ENCODE measurements at places on chromosomes 1 and 21. TPM values are rescaled to one million over a fixed set of nuclear protein-coding genes. Genes with fewer than 3 reads are reported as not detected.

DNA sequence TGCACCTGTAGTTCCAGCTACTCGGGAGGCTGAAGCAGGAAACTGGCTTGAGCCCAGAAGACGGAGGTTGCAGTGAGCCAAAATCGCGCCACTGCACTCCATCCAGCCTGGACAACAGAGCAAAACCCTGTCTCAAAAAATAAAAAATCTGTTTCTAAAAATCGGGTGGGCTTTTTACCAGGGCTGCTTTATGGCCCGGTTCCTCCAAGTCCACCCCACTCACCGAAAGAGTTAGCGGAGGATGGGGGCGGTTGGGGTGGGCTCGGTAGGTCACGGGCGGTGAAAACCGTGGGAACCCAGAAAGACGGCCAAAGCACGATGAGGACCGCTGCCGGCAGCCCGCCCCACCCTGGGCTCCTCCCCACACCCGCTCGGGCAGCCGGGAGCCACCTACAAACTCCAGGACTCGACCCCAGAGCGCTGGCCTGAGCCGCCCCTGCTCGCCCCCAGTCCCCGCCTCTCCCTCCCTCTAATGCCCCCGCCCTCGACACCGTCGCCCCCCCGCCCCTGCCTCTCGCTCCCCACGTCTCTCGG lies 846 bp upstream of the PER3 start:
- DNase-seq: no peak

DNA sequence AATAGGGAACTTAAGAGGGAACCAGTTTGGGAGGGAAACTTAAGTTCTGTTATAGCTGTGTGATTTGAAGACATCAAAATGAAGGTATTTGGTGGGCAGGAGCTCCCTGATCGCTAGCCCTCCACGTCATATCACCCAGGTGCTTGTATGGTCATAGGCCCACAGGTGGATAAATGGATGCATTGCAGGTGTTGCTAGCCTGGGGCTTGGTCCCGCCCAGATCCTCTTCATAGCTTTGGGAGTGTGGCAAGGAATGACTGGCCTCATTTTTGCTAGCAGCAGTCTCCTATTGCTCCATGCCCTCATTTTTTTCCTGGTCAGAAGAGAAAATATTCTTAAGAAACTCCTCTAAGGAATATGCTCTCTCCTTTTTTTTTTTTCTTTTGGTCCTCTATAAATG lies 11.3 kb downstream of the GNPAT start:
- no peak for DNase-seq

Gene FCMR
- total RNA-seq: 0.71 TPM

Gene ANGPTL3
- not detected for total RNA-seq

Gene BCL2L15
- under 0.01 TPM for total RNA-seq

DNA sequence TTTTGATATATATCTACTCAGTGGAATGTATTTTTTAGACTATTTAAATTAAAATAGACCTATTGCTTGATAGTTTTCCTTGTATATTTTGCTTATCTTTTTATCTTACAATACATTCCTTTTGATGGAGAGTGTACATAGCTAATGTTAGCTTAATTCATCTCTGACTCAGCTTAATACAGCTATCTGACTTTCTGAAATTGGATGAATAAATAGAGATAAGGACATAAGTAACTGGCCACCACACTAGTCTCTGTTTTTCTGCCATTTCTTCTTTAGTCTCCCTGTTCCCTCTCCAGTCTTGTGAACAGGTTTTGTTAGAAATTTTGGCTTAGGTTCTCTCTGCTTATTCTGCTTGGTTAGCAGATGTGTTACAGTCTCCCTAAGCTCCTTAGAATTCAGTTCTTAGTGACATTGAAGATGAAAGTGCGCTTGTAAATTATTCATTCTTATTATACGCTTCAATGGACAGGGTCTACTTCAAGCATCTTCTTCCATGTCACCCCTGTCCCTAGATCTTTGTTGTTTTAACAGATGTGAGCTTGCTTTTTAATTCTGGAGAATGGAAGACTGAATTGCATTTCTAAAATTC lies 59.6 kb downstream of the XPR1 start:
- DNase-seq: no peak

Gene SON
- total RNA-seq: 291 TPM

- DNase-seq: no peak
These were observed 45.9 kb downstream of the SLC19A1 start for GRCh38 chr21:45496151-45496967.

DNA sequence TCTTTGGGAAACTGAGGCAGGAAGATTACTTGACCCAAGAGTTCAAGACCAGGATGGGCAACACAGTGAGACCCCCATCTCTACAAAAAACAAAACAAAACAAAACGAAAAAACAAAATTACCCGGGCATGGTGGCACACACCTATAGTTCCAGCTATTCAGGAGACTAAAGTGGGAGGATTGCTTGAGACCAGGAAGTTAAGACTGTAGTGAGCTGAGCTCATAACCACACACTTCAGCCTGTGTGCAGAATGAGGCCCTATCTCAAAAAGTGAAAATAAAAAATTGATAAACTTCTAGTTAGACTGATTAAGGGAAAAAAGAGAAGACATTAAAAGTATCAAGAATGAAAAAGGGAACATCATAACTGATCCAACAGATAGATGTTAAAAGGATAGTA lies 154.0 kb downstream of the RHOU start:
- DNase-seq: no peak

- no peak for DNase-seq
These were observed 71.0 kb upstream of the WDR26 start for GRCh38 chr1:224505454-224506093.

DNA sequence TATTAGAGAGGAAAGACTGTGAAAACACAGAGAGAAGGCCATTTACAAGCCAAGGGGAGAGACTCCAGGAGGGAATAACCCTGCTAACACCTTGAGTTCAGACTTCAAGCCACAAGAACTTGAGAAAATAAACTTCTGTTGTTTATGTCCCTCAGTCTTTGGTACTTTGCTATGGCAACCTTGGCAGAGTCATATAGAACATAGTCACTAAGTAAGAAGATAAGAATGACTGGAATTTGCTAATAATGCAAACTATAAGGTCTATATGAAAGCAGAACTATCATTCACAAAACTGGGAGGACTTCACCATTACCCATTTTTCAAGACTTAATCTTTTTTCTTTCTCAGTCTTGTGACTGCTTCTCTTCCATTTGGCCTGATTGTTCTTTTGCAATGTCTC lies 767.3 kb upstream of the ADAMTS5 start:
- DNase-seq: peak; percentile 1

- DNase-seq: no peak
These were observed 137.2 kb downstream of the LRIG2 start for GRCh38 chr1:113210248-113210647.

DNA sequence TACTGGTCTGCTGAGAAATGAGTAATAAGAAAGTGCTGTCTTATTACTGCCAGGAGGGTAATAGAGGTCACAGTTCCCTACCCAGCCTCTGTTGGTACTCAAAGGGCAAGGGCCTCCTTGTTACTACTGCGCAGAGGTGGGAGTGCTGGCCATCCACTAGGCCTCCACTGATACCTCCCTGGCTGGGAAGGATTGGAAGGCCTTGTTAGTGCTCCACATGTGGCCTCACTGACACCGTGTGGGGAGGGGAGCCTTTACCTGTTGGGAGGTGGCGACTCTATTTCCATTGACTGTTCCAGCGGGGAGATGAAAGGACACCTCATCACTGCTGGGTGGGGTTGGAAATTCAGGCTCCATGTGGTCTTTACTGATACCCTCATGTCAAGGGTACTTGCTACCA lies 57.8 kb upstream of the USP24 start:
- no peak for DNase-seq

DNA sequence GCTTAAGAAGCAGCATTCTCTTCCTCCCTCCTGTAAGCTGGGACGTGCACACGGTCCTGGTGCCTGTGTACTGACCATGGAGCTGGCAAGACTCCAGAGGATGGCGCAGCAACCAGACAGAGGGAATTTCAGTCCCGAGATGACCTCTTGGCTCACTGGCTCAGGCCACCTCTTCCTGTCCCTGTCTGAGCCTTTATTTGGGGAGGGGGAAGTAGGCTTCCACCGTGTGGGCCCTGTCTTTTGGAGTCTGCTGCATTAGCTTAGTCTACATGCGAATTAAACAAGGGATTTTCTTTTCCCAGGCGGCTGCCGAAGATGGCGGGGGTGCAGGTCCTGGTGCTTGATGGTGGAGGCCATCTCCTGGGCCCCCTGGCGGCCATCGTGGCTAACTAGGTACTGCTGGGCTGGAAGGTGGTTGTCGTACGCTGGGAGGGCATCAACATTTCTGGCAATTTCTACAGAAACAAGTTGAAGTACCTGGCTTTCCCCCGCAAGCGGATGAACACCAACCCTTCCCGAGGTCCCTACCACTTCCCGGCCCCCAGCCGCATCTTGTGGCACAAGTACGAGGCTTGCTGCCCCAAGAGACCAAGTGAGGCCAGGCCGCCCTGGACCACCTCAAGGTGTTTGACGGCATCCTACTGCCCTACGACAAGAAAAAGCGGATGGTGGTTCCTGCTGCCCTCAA lies 10.2 kb downstream of the IL24 start:
- no peak for DNase-seq

- no peak for DNase-seq
These were observed 31.1 kb upstream of the UAP1 start for GRCh38 chr1:162530307-162530987.

- DNase-seq: no peak
These were observed 48.4 kb upstream of the C1orf198 start for GRCh38 chr1:230916587-230917283.

GRCh38 chr21:43790010-43790524 lies 690 bp downstream of the RRP1 start:
- no peak for DNase-seq

DNA sequence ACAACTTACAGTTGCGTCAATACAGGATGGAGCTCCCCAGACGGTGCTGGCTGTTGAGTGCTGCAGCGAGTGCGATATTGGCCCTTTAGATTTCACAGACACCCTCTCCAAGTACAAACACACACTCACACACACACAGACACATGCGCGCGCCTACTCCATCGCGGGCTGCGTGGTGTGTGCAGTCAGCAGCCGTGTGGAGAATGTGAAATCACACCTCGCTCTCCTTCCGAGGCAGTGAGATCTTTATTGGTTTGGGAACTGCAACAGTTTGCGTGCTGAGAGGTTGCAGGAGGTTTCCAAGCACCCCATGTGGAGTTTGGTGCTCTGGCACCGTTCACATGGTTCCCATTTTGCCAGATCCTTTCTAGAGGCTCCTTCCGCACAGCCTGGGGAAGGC lies 372.2 kb downstream of the RRAGC start:
- DNase-seq: no peak

DNA sequence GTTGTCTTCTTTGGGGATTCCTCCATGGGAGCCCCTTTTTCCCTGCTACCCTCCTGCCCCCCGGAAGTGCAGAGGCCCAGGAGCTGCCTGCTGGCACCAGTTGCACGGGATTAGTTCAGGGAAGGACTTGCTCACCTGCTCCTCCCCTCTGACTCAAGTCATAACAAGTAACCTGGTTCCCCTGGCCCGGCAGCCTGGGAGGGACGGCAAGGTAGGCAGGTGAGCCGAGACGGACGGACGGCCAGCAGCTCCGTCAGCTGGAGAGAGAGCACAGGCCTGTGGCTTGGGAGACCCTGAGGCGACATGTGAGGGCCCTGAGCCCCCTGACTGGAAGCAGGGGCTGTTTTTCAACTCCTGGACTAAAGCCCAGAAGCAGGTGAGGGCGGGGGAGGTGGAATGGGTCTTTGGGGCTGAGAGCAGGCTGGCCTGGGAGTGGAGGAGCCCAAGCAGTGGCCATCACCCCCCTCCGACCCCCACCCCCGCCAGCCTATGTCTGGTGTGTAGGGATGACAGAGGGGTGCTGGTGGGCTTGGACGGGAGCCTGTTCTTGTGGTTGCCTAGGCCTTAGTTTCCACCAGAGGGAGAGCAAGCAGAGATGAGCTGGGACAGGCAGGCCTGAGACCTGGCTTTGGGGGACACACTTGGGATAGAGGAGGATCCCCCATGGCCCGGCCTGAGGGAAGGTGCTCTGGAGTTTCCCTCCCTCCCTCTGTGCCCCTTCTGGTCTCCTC lies at the start of gene INAVA:
TSS of gene INAVA (plus strand) at position 189 of the 731 bp plus-strand sequence. CDS start 3,501 bp downstream, outside the sequence.
- DNase-seq: no peak

DNA sequence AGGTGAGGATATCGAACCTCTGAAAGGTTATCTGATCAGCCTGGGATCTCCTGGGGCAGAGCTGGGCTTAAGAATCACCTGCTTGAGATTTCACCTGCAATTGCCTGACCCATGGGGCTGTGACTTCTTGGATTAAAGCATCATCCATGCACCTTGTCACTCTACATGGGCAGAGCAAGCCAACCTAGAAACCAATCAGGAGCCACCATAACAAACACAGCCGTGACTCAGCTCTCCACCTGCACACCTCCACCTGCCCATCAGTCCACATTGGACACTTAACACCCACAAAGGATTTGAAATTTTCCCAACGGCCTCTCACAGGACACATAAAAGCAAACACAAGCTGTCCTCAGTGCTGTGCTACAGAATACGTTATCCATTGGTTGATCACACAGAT lies 35.1 kb upstream of the ETS2 start:
- DNase-seq: no peak

Gene MMEL1
- total RNA-seq: not detected

- no peak for DNase-seq
These were observed 59.2 kb upstream of the SSBP3 start for GRCh38 chr1:54465351-54465811.

GRCh38 chr21:44357064-44357837 lies 3.8 kb downstream of the TRPM2 start:
- DNase-seq: no peak

- DNase-seq: no peak
These were observed 6.8 kb upstream of the ALDH4A1 start for GRCh38 chr1:18908911-18909771.

DNA sequence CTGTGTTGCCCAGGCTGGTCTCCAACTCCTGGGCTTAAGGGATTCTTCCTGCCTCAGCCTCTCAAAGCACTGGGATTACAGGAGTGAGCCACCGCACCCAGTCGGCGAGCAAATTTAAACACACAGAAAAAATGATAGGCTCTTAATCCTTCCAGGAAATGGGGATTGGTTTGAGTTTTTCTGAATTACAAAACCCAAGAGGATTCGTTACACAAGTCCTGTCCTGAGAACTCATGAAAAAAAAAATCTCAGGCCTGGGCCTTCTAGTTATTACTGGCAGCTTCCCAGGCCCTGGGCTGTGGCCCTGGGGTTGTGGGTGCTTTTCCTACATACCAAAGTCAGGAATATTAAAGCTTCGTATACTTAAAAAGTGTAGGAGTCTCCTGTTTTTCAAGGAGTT lies 6.3 kb upstream of the IFNGR2 start:
- DNase-seq: no peak

DNA sequence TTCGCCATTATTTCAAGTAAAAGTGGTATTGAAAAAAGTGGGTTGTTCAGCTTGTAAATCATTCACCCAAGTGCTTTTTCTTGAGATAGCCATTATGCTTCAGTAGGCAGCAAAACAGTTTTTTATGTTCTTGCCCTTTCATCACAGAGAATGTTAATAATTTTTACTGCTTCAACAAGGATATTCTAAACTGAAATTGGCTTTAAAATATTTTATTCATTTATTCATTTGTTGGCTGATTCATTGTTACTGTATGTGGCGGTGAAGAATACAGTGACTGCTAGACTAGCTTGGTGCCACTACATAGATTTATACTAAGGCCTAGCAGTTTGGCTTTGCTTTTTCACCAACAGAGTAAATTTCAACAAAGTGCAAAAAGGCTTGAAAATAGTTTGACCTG lies 121.5 kb downstream of the OLFML2B start:
- no peak for DNase-seq

Gene TRAF3IP3
- not detected for total RNA-seq

Gene ASPM
- 4.5 TPM for total RNA-seq

Gene LCE3D
- total RNA-seq: not detected

GRCh38 chr1:248631354-248632008 lies 3.4 kb downstream of the OR2T11 start:
- no peak for DNase-seq

Gene PLEKHM2
- 52.1 TPM for total RNA-seq
